Stimulated activated naive CD4-positive, alpha-beta T cell treated with Interleukin-2 at 50 U/mL for 16 hours (primary cell): ENCODE measurements at places on chromosomes 7 and 10.

DNA sequence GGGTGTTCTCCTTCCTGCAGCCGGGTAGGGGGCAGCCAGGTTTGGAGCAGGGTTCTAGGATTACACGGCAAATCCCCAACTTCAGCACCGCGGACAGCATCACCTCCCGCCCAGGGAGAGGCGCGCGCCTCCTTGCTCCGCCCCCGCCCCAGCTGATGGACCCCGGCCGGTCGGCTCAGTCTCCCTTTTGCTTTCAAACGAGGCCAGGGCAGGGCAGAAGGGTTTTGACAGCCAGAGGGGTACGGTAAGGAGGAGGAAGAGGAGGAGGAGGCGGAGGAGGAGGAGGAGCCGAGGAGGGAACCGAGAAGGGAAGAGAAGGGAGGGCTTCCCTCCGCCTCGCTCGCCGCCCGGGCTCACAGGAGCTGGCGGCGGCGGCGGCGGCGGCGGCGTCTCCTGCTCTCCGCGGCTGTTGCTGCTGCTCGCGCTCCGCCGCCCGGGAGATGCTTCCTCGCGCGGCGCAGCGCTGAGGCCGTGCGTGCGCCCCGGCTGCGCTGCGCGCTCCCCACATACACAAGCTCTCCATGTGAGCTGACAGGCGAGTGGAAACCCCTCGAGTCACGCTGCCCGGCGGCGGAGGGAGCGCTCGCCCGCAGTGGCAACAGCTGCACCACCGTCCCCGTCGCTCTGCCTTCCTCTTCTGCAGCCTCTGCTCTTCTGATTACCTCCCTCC is 615 bp upstream of the CNTNAP2 start:
- no peak for DNase-seq

DNA sequence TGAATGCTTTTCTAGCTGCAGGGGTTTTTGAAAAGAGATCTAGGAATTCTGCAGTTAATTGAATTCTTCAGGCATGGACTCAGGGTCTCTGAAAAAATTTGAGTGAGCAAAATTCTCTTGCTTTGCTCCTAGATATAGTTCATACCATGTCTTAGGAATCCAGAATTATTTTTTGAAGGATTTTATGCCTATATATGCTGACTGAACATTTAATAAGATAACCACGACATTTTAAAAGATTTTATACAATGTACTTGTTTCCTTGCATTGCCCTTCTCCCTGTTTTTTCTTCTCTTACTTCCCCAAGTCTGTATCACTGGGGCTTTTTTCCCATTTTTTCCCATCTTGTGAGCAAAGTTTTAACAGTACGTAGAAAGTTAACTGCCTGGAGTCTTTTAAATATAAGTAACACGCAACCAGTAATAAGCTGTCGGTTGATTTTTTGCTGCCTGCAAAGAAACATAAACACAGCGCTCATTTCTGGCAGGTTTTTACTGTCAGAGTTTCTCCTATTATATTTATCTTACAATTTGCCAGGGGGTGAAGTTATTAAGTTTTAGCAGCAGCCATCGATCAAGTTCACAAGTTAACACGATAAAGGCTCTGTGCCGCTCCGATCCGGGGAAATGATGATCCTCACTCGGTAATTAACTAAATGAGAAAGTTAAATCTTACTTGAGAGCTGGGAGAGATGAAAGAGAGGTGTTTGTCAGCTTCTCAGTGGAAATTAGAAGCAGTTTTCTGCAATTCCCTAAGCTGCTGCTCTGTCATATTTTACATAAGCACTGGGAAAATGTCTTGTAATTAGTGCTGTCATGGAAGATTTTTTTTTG is 81.0 kb downstream of the POLL start:
- DNase-seq = no peak

- DNase-seq = no peak
These were observed 126.7 kb upstream of the CXCL12 start for GRCh38 chr10:44511601-44512000.

DNA sequence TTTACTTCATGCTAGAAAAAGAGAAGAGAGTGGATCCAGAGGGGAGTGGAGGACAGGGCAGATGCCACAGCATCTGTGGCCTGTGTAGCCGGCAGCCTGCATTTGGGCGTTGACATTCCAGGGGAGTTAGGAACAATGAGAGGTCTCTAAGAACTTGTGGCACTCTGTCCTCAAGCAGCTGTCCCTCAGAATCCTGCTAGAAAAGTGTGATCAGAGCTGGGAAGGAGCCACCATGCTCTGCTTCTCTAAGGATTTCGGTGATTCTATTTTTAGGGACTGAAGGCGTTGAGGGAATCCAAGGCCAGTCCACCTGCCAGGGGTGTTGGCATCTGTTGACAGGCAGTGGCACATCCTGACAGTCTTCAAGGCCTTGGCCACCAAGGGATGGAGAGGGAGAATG is 7.6 kb downstream of the LRIT2 start:
- no peak for DNase-seq

- DNase-seq = no peak
These were observed 279.9 kb downstream of the NEBL start for GRCh38 chr10:20616918-20617810.

- no peak for DNase-seq
These were observed 1055.5 kb upstream of the GHITM start for GRCh38 chr10:83083831-83084230.

GRCh38 chr7:105315357-105315756 is 73.4 kb downstream of the SRPK2 start:
- no peak for DNase-seq

DNA sequence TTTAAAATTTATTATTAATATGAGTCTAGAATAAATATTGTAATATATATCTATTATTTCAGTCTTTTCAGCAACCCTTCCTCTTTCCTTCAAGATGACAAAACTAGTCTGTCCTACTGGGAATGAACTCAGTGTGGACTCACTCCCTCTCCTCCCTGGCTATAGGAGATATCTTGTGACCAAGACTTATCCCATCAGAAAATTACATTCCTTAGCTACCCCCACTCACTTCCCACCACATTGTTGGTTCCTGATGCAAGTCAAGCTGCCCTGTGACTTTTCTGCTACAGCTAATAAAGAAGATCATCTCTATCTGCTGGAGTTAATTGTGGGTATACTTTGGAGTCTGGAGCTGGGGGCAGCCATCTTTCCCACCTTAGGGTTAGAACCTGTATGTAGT is 28.0 kb upstream of the MCU start:
- no peak for DNase-seq

GRCh38 chr7:47351233-47352154 is 230.4 kb downstream of the TNS3 start:
- no peak for DNase-seq

DNA sequence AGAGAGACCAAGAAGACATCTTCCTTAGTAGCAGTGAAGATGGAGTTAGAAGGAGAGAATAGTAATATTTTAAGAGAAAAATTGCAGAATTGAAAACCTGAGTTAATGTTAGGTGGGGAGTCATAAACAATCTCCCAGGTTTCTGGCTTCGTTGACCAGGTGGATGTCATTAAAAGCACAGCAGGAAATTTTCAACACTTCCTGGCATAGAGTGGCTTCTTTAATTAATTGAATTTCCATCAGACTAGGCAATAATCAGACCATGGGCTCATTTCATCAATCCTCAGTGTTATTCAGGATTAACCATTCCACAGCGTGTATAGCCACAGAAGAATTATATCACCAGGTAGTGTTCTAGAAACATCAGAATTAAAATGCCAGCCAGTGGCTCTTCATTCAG is 268.2 kb downstream of the CCDC3 start:
- no peak for DNase-seq

GRCh38 chr7:42469341-42469740 is 232.3 kb upstream of the GLI3 start:
- no peak for DNase-seq

- DNase-seq = no peak
These were observed 29.3 kb downstream of the AFAP1L2 start for GRCh38 chr10:114375047-114375446.

GRCh38 chr7:47088329-47089067 is 493.4 kb downstream of the TNS3 start:
- DNase-seq = no peak

DNA sequence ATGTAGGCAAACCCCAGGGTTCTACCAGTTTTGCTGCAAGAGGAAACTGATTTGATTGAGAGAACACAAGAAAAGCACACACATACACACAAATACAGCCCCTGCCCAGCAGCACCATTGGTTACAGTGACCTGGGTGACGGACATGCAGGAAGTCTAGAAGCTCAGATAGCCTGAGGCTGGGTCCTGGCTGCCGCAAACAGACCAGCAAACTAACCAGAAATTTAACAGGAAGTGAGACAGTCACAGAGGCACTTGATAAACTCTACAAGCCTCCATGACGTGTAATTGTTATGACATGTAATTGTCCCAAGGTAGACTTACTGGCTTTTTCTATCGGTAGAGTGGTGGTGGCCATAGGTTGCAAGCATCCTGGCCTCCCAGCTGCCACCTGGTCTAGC is 58.9 kb downstream of the PRKAR2B start:
- no peak for DNase-seq

GRCh38 chr10:51462076-51462779 is 237.2 kb downstream of the CSTF2T start:
- DNase-seq = no peak

GRCh38 chr10:63595072-63595471 is 73.9 kb downstream of the REEP3 start:
- no peak for DNase-seq

GRCh38 chr10:129369566-129369965 is 97.5 kb upstream of the MGMT start:
- DNase-seq = no peak

- DNase-seq = no peak
These were observed 152.6 kb downstream of the PKD1L1 start for GRCh38 chr7:47795631-47796030.

DNA sequence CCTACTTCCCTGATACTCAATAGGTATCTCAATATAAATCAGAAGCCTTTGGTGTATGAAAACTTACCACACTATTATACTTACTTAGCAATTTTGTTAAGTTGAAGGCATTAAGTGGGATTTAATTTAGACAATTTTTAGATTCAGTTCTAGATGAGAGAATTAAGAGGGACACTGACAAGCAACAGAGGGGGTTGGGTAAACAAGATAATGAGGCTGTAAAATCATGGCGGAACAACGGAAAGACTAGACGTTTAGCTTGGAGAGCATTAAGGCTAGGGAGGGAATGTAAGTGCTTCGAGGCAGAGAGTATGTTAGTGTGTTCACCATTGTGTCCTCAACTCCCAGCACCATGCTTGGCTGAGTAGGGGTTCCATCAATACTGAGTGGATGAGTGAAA is 71.3 kb downstream of the DENND11 start:
- no peak for DNase-seq

- no peak for DNase-seq
These were observed 37.7 kb downstream of the PRSS2 start for GRCh38 chr7:142808461-142808801.

DNA sequence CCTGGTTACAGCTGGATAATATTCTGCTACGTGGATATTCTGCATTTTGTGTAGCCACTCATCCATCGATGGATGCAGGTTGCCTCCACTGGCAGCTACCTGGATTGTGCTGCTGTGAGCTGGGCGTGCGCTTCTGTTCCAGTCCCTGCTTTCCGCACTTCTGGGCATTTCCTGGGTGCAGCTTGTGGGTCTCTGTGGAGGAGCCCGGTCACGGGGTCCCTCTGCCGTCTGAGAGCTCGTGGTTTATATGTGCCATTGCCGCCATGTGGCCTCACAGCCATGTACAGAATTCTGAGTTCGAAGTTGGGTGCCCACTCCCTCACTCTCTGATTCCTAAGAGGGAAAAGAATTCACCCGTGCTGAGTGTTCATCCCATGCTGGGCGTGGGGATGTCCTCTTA is 38.3 kb downstream of the JAKMIP3 start:
- no peak for DNase-seq

DNA sequence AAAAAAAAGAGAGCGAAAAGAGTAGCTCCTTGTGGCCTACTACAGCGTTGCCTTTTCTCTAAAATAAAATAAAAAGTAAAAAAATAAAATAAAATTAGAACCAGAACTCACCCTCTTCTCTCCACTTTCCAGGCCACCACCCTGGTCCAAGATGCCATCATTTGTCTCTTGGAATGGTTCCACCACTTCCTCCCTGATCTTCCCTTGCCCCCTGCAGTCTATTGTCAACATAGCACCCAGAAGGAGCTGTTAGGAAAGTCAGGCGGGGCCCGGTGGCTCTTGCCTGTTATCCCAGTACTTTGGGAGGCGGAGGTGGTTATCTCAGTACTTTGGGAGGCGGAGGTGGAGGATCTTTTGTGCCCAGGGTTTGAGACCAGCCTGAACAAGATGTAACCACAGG is 7.6 kb upstream of the GRID2IP start:
- no peak for DNase-seq

- DNase-seq = no peak
These were observed 30.4 kb downstream of the ZNF786 start for GRCh38 chr7:149060156-149060555.

DNA sequence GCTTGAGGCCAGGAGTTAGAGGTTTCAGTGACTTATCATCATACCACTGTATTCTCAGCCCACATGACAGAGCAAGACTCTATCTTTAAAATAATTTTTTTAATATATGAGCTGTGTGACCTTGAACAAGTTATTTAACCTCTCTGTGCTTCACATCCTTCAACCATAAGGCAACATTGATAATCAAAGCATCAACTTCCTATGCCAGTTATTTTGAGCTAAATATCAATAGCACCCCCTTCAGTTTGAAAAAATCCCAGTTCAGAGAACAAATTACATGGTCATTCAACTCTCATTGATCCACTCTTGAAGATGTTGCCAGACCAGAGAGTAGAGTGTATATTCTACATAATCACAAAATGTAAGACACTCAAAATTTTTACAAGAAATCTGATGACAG is 53.0 kb downstream of the ASNS start:
- DNase-seq = no peak

- no peak for DNase-seq
These were observed 495.2 kb upstream of the LRRN3 start for GRCh38 chr7:110595694-110596093.

DNA sequence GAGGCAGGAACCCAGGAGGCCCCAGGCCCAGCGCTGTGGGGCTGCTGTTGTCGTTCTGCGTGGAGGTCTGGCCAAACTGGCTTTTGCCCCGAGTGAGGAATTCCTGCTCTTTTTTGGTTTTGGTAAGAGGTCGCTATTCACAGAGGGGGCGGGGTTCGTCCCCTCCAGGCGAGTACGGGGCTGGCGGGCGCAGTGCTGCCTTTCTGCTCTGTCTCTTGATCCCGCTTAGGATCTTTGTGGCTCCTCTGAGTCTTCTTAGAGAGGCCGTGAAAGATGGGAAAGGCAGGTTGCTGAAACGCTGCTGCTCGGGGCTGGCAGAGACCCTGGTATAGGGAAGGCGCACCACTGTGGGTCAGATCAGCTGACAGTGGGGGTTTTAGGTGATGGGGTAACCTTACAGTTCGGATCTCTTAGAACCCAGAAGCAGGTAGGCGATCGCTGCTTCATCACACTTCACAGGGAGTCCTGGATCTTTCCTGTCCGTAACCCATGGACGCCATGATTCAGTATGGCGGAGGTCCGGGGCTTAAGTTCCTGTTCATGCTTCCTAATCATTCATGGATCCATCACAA is 136.7 kb downstream of the KIF20B start:
- no peak for DNase-seq
